ENCODE measurements at places on chromosomes 12 and 14.
A peak's percentile ranks its signal among the peaks of the same experiment; 100 is the strongest.

DNA sequence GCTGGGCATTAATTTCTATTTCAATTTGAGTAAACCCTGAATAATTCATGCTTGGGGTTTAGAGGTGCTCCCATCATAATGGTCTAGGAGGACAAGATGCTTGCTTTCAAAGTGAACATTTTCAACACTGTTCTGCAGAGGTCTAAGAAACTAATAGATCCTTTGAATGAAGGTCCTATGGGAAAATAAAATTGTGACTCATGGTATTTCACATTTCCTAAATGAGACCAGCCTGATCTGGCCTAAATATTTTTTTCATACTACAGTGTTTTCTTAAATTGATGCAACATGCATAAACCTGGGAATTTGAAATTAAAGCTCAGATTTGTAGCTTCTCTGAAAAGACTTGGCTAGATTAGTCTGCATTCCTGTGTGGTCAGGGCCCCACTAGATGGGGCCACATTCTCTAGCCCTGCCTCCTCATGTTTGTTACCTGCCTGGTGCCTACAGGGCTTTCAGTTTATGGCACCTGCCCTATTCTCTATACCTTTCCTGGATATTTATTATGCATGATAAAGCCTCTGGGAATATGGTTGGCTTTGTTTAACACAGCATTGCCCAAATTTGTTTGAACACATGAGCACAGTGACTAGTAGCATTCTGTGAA, 112.7 kb downstream of the METTL25 start:
- no peak for DNase-seq

- no peak for DNase-seq
Observed at GRCh38 chr12:66859751-66860440, 181.0 kb upstream of the GRIP1 start.

GRCh38 chr14:76846331-76847047, 20.3 kb downstream of the LRRC74A start:
- DNase-seq = no peak

DNA sequence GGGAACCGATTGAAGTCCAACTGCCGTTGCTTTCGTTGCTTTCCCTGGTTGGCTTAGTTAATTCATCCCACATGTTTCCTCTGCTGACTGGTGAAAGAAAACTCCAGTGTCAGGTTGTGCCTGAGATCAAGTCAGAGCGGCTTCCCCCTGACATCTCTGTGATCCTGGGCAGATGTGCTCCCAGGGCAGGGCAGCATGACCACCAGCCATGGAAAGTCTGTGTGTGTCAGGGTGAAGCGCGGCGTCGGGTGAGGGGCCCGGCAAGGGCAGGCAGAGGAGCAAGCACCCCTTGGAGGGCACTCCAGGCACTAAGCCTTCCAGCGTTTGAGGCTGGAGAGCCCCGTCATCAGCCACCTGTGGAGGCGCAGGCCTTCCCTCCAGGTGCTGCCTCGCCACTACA, 54.5 kb upstream of the IGF1 start:
- peak; percentile 45 for DNase-seq

- no peak for DNase-seq
Observed at GRCh38 chr12:8491646-8492530, 21.4 kb upstream of the CLEC4D start.

GRCh38 chr12:131871677-131872076, 22.7 kb upstream of the ULK1 start:
- DNase-seq = peak; percentile 71

- no peak for DNase-seq
Observed at GRCh38 chr12:57044889-57045288, 5.0 kb downstream of the MYO1A start.

DNA sequence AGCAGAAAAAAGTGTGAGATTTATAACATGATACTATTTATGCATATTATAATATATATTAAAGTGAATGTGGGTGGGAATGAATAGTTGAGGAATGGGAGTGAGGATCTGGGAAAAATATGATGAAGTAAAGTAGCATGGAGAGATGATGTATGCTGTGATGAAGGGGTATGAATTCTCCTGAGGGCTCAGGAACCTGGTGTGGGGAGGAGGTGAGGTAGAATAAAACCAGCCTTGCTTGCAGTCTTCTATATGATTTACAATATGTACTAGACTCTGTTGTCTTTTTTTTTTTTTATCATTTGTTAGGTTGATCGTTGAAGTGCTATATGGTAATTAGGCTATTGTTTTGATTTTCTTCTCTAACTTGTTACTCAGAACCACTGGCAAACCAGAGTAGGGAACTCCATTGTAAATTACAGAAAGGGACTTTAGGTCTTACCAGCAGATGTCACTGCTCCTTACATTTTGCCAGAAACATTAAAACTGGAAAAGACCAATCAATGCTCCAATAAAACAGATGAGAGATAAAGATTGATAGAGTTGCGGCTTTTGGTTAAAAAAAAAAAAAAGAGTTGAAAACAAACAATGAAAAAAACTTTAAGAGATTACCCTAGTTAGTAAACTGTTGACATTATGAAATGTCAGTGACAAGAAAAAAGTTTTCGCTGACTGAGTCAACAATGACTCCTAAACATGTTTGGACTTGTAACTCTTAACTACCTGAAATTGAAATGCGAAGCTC, 39.9 kb downstream of the ATL1 start:
- DNase-seq = peak; percentile 1

DNA sequence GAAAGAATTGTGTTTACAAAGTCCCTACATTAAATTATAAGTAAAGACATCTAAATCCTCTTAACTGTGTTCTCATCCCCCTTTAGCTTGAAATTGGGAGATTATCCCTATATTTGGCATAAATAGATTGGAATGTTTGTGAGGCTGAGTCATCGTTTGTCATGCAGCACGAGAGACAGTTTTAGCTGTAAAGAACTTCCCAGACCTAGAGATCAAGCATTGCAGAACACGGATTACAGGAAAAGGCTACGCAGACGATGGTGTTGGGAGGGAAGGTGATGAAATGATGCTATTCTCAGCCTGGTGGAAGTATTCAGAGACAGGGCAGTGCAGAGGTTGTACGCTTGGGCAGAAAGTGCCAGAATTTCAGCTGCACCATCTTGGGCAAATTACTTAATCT, 93.8 kb downstream of the PTPRB start:
- DNase-seq = peak; percentile 87

- peak; percentile 58 for DNase-seq
Observed at GRCh38 chr14:100530270-100531072, 56.7 kb downstream of the BEGAIN start.

DNA sequence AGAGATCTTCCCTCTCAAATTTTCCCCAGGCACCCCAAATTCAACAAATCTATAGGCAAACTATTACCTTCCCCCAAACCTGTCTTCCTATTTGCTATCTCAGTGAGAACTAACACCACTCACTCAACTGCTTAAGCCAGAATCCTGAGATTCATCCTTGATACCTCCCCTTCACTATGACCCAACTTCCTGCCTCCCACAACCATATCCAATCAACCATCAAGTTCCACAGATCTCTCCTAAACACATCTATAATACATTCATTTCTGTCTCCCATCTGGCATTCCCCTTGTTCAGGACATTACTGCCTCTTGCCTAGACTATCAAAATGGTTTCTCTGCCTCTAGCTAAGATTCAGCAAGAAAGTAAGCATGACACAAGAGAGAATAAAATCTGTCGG, 21.3 kb downstream of the YAF2 start:
- DNase-seq = no peak

GRCh38 chr12:30120522-30120921, 336.8 kb upstream of the TMTC1 start:
- no peak for DNase-seq

- peak; percentile 89 for DNase-seq
Observed at GRCh38 chr14:59632381-59632780, 55.8 kb upstream of the CCDC175 start.

Data from osteoblast (primary cell).